ENCODE measurements at places on chromosomes 1 and 21.

- no peak for DNase-seq
These were observed 516.6 kb downstream of the SMYD3 start for GRCh38 chr1:245990315-245991022.

- DNase-seq = peak; percentile 60
These were observed 790 bp downstream of the RPS8 start for GRCh38 chr1:44775930-44776729.

GRCh38 chr1:145828367-145829026, 4.5 kb downstream of the POLR3C start:
- DNase-seq = no peak

DNA sequence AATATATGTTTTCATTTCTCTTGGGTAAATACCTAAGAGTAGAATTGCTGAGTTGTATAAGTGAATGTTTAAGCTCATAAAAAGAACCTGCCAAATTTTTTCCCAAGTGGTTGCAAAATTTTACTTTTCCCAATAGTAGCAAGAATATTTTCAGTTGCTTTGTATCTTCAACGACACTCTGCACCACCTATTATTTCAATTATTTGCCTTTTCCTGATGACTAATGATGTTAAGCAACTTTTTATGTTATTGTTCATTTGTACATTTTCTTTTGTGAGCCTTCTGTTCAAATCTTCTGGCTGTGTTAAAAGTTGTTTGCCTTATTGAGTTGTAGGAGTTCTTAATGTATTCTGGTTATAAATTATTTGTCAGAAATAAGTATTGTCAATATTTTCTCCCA, 299.1 kb upstream of the NRIP1 start:
- DNase-seq = no peak

DNA sequence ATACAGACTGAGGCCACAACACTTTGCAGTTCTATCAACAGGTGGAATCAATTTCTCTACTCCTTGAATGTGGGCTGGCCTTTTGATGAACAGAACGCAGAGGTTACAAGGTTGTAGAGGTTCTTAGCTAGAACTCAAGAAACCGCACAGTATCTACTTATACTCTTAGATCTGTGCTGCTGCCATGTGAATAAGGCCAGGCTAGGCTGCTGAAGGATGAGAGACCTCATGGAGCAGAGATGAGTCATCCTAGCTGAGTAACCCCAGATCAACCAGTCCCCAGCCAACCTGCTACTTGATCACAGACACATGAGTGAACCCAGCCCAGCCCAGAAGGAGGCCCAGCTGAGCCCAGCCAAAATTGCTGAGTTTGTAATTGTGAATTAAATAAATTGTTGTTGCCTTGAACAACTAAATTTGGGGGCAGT, 35.3 kb upstream of the BCAR3 start:
- DNase-seq = no peak

DNA sequence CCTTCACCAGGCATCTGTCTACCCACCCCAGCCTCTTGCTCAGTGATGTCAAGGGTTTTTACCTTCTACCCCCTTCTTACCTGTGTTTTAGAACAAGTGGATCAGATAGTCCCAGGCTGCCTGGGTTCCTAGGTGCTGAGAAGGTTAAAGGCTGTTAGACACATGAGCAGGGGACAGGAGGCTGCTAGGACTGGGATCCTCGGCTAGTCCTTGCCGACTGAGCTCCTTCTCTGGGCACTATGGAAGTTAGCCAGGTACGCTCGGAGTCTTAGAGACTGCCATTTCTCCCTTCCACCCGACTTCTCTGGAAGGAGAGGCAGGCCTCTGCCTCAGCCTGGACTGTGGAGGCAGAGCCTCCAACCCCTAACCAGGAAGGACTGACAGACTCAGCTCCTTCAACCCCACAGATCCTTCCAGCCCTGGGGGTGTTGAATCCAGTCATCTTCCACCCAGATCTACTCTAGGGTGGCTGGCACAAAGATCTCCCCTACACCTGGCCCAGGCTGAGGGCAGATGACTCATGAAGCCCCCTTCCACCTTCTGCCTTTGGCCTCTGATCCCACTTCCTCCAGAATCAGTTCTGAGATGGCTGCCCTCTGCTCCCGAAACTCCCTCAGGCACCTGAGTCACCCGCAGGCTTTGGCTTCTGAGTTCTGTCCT, at the start of gene DYNLT4:
Gene DYNLT4, minus strand, starts transcription at position 648 of the 660 bp plus-strand sequence. CDS start 683 bp downstream, outside the sequence.
- no peak for DNase-seq

- DNase-seq = no peak
These were observed 219.4 kb downstream of the PTGER3 start for GRCh38 chr1:70828177-70828576.

DNA sequence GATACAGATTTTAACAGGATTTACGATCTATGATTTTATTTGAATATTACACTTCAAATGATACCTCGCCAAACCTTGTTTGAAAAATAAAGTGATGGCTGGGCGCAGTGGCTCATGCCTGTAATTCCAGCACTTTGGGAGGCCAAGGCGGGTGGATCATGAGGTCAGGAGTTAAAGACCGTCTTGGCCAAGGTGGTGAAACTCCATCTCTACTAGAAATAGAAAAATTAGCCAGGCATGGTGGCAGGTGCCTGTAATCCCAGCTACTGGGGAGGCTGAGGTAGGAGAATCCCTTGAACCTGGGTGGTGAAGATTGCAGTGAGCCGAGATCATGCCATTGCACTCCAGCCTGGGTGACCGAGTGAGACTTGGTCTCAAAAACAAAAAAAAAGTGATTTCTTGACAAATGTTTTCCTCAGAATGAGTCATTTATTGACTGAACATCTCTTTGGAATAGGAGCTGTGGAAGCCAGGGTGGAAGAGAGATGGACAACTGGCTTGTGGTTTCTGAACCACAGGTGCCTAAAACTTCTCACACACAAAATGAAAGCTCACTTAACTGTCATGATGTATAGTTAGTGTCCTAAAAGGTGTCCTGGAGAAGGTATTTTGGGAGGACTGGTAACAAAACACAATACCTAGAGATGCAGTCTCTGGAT, 11.9 kb downstream of the PKNOX1 start:
- DNase-seq = no peak

- DNase-seq = no peak
These were observed 28.3 kb upstream of the KCNJ15 start for GRCh38 chr21:38228537-38228936.

- no peak for DNase-seq
These were observed 824 bp upstream of the IFI44L start for GRCh38 chr1:78619446-78619802.

DNA sequence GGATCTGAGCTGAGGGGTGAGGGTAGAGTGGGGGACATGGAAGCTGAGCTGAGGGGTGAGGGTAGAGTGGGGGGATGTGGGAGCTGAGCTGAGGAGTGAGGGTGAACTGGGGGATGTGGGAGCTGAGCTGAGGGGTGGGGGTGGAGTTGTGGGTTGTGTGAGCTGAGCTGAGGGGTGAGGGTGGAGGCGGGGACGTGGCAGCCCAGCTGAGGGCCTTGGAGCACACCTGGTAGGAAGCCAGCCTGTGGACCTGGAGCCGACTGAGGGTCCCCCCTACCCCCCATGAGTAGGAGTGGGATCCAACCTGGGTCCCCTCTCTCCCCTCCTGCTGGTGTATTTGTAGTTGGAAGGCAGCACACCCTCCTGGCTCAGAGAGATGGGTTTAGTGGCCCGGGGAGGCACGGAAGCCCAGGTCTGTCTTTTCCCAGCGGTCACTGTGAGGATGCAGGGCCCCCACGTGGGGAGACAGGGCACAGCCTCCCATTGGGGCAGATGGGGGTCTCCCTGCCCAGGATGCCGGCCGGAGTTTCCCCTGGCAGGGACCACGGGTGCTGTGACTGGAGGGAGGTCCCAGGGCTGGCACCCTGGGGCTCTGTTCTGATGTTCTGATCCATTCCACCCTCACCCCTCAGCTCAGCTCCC, 13.2 kb upstream of the NPHP4 start:
- no peak for DNase-seq

- no peak for DNase-seq
These were observed 48.8 kb downstream of the DISP3 start for GRCh38 chr1:11527541-11528452.

DNA sequence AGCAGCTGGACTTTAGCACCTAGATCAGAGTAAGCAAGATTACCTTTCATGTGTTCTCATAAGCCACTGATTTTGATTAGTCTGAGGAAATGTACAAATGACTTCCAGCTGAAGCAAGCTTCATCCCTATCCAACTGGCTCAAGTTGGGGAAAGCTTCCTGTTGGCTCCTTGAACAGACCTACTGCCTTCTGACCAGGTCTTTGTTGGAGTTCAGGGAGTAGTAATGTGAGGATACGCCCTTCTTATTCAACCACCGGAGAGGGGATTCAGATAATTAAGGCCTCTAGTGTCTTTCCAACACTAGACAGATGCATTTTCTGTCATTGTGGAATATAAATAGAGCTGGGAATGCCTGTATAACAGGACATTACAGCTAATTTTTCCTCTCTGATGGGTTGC, 268.9 kb downstream of the TGFB2 start:
- DNase-seq = no peak

DNA sequence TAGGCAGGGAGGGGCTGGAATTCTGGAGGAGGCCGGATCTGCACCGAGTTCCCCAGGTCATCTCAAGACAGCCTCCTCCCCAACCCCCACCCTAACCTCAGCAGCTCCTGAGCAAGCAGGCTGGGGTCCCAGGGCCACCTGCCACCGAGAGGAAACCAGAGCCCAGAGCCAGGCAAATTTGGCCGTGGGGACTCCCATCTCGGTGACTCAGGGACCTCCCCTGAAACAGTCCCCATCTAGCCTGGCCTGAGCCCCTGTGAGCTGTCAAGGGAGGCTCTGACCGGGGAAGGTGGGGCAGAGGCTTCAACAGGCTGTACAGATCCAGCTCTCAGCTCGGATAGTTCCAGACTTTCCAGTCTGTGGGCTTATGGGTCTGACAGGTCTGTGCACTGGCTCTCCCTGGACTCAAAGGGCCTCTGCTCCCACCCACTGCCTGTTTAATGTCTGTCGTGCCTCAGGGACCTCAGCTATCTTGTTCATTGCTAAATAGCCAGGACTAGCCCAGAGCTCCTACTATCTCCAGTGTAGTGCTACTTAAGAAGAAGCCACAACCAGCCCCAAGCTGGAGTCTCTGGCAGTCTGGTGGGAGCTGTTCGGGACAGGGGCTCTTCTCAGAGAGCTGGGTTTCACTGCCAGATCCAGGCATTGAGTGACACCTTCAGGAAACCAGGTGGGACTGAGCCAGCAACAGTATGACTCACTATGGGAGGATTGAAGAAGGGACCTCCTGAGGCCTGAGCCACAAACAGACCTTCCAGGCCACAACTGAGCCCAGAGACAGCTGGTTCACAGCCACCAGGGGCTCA, 25.6 kb downstream of the MATN1 start:
- no peak for DNase-seq

- DNase-seq = no peak
These were observed 1045.1 kb downstream of the ADGRL2 start for GRCh38 chr1:82845866-82846265.

DNA sequence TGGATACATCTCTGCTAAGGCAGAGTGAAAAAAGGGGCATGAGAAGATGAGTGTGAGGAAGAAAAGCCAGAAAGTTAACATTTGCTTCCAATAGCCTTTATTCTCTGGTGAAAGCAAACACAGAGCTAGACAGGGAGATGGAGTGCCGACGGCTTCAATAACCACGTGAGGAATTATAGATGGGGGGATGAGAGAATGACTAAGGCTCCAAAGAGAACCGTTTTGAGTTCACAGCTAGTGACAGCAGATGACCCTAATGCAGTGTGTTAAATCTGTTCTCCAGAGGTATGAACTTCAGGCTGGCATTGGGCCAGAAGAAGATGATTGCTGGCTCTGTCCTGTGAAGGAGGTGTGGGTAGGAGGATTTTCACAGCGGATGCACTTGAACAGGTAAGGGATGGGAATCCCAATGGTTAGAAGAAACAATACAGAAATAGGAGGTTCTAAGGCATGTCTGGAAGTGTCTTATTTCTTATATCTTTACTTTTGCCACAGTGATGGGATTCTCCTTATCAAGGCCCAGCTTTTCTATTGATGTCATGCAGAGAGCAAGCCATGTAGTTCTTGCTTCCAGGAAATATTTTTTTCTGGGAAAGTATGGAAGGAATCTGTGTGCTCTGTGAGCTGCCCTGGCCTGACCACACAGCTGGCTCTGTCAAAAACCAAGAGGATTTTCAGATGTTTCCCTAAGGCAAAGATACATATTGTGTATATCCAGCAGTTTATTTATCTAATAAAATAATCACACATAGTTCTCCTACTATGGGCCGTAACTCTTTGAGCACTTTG, 573.8 kb downstream of the LTN1 start:
- DNase-seq = no peak

DNA sequence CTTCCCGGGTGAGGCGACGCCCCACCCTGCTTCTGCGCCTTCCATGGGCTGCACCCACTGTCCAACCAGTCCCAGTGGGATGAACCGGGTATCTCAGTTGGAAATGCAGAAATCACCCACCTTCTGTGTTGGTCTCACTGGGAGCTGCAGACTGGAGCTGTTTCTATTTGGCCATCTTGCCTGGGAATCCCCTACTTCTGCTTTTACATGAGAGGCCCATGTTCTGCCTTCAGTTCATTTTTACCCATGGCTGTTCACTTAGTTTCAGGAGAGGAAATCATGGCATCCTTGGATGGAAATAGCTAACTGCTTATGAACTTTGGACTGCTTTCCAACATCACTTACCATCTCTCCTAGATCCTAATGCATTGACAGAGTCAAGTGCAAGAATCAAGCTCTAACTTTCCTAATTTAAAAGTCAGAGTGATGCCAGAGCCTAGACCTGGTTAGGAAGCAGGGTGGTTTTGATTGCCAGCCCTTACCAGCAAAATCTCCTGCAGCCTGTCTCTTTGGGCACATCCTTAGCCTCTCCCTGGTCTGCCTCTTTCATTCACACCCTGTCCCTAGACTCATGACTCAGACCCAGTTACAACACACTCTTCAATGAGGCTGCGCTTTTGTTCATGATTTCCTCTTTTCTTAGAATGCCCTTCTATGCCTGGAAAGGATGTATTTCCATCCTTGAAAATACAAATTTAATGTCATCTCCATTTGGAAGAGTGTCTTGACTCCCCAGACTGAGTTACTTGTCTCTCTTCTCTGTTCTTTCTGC, 137.2 kb downstream of the KCTD3 start:
- no peak for DNase-seq

DNA sequence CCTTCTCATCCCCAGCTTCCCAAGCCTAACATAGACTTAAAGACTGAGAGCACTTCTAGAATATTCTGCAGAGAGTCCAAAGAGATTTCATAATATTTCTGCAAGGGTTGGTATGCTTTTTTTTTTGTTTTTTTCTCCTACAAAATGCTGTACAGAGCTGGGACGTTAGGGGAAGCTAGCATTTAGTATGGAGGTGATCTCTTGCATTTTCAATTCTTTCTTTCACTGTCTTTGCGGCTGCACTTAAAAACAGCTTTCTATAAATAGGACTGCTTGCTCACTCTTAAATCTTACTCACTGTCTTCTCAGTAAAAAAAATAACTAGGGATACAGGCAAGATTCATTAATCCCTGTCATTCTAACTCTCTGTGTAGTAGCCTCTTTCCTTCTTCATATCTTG, 7.4 kb downstream of the DSCAM start:
- no peak for DNase-seq

DNA sequence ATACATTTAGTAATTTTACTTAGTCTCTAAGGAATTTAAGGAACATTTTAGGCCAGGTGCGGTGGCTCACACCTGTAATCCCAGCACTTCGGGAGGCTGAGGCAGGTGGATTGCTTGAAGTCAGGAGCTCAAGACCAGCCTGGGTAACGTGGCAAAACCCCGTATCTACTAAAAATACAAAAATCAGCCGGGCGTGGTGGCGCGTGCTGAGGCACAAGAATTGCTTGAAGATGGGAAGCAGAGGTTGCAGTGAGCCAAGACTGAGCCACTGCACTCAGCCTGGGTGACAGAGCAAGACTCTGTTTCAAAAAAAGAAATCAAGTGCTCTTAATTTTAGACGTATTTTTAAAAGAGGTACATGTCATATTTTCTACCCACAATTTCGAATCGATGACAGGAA, 3.3 kb downstream of the NDC1 start:
- DNase-seq = no peak
